Parietal lobe (tissue), 2 donors: ENCODE measurements at places on chromosomes 5 and 9. TPM values are rescaled to one million over a fixed set of nuclear protein-coding genes. Genes with fewer than 3 reads are reported as not detected.

INSL6 gene
- not detected for total RNA-seq

FOXD1 gene
- 0.31 TPM for total RNA-seq

FAM78A gene
- 1.9 TPM for total RNA-seq

CER1 gene
- 0.63 TPM for total RNA-seq

FAM221B gene
- total RNA-seq, result not detected

SH3RF2 gene
- 0.94 TPM for total RNA-seq

CCL19 gene
- not detected for total RNA-seq

SECISBP2 gene
- 171 TPM for total RNA-seq

DDX4 gene
- 0.31 TPM for total RNA-seq

BTNL8 gene
- total RNA-seq, result not detected

CCDC180 gene
- total RNA-seq, result 34.1 TPM

DAB2IP gene
- total RNA-seq, result 21.9 TPM

JAKMIP2 gene
- total RNA-seq, result 75.7 TPM
